Left ventricle myocardium inferior (tissue), 1 donor: ENCODE measurements at places on chromosomes 12 and 14.

- no peak for DNase-seq
Observed at GRCh38 chr14:67806246-67806645, 10.1 kb downstream of the ZFYVE26 start.

DNA sequence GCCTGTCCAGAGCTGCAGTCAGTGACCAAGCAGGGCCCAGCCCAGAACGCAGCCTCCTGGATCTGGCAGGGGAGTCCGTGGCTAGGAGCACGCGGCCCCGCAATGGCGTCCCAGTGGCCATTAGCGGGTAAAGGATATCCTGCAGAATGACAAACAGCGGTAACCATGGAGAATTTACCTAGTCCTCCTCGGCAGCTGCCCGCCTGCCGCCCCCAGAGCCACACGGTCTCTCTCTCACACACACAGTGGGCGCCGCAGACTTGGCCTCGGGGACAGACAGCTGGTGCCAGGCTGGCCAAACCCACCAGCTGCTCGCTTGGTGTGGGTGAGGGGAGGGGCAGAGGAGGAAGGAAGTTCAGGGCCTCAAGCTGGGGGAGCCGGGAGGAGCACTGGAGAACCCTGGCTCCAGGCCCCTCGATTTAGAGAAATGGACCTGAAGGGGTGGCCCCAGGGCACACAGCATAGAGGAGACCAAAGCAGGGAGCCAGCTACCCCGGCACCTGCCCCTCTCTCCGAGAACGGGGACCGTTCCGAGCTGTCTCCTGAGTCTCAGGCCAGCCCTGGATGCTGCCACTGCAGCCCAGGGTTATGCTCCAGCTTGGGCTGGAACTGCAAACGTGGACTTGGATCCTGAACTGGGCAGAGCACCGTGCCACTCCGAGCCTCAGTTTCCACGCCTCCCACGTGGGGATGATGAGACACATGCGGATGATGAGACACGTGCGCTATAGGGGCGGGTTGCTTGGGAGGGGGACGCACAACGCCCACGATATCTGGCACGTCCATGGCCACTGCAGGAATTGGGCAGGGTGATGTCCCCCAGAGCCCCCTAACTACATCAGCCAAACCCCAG, 3.4 kb downstream of the CDK2AP1 start:
- peak; percentile 34 for DNase-seq

DNA sequence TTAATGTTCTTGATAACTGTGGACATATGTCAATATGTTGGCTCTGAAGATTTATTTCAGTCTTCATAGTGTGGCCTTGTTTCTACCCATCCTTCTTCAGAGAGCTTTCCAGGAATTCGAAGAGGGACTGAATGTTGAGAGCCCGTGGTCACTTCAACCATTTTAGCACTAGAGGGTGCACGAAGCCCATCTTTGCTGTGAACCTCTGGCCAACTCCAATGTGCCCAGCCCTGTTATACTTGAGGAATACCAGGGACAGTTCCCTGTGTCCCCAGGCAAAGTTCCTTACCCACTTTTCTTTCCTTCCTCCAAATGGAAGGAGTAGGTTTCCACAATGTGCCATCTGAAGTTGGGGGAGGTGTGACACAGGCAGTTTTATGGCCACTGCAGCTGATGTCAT, 603.5 kb downstream of the RPL10L start:
- no peak for DNase-seq

- DNase-seq, result no peak
Observed at GRCh38 chr14:77311217-77311616, 9.5 kb downstream of the POMT2 start.

- DNase-seq, result no peak
Observed at GRCh38 chr12:57460468-57460784, 841 bp downstream of the GLI1 start.

DNA sequence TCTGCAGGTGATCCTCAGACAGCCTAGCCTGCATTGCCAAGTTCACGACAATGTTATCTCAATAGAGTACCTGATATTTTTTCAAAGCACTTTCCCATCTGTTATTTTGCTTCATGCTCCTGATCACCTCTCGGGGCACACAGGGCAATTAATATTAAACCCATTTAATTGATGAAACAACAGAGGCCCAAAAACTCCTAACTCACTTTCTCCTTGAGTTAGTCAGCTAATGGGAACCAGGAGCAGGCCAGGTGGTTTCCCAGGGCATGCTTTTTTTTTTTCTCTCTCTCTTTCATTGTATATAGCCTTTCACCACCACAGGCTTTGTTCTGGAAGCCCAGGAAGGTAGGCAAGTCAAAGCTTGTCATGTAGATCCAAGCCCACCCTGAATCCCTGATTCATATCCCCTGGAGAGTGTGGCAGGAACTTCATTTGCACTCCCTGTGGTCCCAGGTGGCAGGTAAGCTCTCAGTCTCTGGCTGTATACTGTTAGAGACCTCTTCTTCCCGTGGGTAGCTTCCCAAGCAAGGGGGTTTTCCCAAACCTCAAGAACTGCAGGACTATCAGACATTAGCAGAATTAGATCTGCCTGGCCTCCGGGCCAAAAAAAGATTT, 41.6 kb upstream of the MAP1LC3B2 start:
- DNase-seq, result no peak

GRCh38 chr12:118145798-118146156, 9.9 kb downstream of the PEBP1 start:
- no peak for DNase-seq

- DNase-seq, result no peak
Observed at GRCh38 chr14:56902385-56902784, 92.1 kb upstream of the OTX2 start.

DNA sequence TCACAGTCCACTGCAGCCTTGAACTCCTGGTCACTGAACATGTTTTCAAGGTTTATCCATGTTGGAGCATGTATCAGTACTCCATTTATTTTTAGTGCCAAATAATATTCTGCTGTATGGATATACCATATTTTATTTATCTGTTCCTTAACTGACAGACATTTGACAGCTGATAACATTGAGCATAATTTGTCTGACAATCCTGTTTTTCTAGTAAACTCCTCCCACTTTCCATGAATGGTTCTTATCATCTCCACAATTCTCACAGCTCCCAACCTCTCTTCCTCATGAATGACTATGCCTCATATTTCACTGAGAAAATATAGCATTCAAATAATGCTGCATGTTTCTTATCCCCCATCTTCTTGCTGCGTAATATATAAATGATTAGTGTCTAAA, 33.3 kb downstream of the COCH start:
- no peak for DNase-seq

- DNase-seq, result no peak
Observed at GRCh38 chr14:20757965-20758364, 10.2 kb upstream of the EDDM3B start.

DNA sequence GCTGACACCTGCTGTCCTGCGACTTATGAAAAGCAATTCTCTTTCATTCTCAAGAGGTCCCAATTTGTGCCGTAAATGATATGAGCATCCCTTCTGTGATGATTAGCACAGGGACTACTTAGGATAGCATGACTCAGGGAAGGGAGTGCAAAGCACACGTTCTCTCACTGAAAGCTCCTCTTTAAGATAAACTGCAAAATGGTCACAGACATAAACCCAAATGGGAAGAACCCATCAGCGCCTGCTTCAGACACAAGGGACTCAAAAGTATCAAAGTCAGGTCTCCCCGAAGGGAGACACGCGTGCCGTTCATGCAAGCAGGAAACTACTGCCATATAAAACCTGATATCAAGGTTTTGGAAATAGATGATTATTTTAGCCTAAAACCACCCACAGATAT, 33.9 kb upstream of the PIWIL1 start:
- no peak for DNase-seq

DNA sequence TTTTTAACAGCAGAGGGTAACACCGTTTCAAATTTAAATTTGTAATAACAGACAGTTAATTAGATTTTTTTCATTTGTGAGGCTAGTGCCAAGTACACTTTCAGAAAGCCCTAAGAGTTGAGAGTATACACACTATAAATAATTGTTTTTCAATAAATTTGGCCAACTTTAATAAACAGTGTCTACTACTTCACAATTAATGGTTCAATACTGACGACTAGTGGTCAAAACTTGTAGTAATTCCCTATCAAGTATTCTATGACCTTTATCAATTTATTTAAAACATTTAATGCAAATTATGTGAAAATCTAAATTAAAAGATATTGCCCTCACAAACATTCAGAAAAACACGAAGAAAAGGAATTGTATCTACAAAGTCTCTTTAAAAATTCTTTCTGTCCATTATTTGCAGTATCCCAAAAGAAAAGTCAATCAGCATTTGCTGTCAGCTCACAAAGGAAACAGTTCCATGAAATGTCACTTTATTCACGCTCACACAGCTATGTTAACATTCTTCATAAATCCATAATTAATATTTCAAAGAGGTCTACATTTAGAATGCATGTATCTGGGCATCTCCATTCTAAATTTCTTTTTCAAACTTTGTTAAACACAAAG, 91.2 kb downstream of the CEP128 start:
- DNase-seq, result no peak

GRCh38 chr12:126384026-126384564, 1318.9 kb downstream of the AACS start:
- DNase-seq, result no peak

- no peak for DNase-seq
Observed at GRCh38 chr12:20410734-20411133, 42.4 kb downstream of the PDE3A start.

DNA sequence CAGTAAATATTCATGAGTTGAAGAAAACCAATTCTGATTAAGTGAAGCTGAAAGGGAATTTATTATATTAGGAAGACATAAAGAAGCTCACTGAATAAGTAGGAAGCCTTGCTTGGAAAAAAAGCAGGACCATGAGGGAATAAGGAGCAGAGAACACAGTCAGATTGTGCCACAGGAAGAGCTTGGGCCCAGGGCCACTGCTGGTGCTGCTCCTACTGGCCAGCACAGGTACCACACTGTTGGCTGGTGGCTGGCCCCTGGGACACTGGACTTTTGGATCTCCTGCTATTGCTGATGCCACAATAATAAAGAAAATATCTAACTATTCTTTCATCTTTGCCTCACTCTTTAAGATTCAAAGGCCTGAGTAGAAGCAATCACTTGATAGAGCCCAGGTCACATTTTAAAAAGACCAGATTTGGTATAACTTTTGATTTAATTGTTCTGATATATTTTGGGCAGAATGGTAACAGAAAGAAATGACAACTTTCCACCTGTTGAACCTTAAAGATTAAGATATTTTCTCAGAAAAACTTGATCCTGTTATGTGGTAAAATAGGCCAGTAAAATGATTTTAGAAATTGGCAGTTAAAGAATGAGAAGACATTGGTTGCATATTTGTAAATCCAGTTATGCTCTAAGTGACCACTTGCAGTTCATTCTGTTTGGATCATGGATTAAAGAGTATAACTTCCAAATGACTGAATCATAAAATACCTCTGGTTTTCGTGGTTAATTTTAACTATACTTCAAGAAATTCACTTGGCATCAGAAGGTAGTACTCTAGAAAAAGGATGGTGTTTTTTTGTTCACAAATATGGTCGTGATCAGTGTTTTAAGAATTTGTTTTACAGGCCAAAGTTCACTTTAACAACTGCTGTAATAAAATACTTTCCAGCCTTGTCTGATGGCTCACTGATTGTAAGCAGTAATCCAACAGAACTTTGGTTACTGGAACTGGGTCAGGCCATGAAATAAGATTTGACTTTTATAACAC, 68.3 kb downstream of the DERA start:
- DNase-seq, result no peak

- no peak for DNase-seq
Observed at GRCh38 chr12:54040648-54041047, 7.8 kb downstream of the HOXC5 start.

- DNase-seq, result no peak
Observed at GRCh38 chr12:68321140-68321539, 11.0 kb downstream of the MDM1 start.

DNA sequence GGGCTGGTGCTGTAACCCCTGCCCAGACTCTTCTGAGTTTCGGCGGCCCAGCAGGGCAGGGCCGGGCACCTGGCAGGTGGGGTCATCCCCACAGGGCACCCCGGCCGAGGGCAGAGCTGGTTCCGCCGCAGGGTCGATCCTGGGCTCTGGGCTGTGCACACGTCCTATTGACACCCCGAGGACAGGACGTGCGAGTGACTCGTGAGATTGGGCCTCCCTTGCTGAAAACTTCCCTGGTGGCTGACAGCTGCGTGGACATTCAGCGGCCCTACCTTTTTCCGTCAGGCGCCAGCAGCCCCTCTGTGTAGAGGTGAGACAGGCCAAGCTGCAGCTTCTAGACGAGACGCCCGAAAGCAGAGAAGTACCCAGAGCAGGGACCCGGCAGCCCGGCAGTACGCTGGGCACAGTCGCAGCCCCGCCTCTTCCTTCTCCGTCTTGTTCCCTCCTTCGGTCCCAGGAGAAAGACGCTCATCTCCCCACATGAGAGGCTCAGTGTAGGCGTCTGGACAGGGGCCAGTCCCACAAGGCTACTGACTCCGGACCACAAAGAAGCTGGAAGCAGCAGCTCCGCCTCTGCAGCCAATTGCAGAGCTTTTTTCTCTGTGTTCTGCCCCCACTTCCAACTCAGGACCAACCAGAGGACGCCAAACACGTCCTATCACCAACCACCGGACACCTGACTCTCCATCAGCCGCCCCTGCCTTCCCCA, at the start of gene LRCOL1:
Gene LRCOL1, minus strand, starts transcription at position 532 of the 709 bp plus-strand sequence. CDS start 4,331 bp downstream, outside the sequence.
- peak; percentile 63 for DNase-seq

DNA sequence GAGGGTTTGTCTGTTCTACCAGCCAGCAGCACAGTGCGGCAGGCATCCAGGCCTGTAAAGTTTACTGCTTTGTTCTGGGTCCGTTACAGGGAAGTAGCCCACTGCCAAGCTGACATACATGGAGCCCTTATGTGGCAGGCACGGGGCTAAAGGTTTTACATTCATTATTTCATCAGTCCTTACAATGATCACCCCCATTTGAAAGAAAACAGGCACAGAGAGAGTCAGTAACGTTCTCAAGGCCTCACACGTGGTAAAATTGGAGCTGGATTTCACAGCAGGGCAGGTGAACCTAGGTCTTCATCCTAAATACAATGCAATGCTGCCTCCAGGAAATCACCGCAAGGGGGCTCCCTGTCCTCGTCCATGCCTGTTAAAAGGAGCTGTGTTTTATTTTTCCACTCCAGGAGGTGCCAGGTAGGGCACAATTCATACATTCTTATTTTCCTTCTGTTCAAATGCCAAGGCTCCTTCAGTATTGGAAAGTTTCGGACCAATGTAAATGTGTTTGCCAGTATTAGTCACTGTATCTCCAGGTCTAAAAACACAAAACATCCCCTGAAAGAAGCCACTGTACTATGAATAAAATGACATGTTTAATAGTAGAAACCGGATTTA, 172.2 kb upstream of the GZMB start:
- DNase-seq, result peak; percentile 68

DNA sequence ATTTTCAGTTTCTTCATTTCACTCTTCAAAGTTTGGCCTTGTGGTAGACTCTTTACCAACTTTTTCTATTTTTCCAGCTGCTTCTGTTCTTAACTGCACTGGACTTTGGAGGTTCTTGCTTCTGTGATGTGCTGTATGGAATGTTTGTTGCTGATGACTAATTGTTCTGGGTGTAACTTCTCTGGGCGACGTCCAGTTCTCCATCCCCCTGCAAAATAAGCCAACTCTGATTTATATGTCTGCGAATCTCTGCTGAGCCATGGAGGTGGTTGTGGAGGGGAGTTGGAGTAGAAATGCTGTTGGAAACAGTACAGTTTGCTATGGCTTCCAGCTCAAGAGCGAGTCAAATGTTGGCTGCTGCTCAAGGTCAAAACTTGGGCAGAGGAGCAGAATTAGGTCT, 113.9 kb upstream of the DYRK2 start:
- DNase-seq, result peak; percentile 17

- no peak for DNase-seq
Observed at GRCh38 chr14:63992858-63993257, 140.1 kb downstream of the SYNE2 start.

GRCh38 chr12:126157575-126157966, 1092.3 kb downstream of the AACS start:
- DNase-seq, result no peak
